ENCODE measurements at places on chromosomes 12 and 14. TPM values are rescaled to one million over a fixed set of nuclear protein-coding genes. Genes with fewer than 3 reads are reported as not detected.

Gene ACACB
- 11.1 TPM for total RNA-seq

Gene ST8SIA1
- not detected for total RNA-seq

GRCh38 chr14:82385048-82385447 is 851.4 kb upstream of the SEL1L start:
- no peak for DNase-seq
- H3K27ac ChIP-seq: no peak overlapping the region
- no peaks in the 10 kb centered on the region for H3K36me3 ChIP-seq
- H3K4me3 ChIP-seq: no peak overlapping the region

GRCh38 chr12:26680727-26681455 is 152.1 kb downstream of the ITPR2 start:
- DNase-seq: no peak
- no peaks in the 10 kb centered on the region for H3K27me3 ChIP-seq
- H3K4me3 ChIP-seq: no peak overlapping the region
- no peak overlapping the region for H3K27ac ChIP-seq
- no peaks in the 10 kb centered on the region for H3K4me1 ChIP-seq

Gene ACVRL1
- 2.5 TPM for total RNA-seq

Gene TGFB3
- total RNA-seq: 1.6 TPM

GRCh38 chr14:63896278-63896720 is 43.5 kb downstream of the SYNE2 start:
- peaks cover 14% of the 10 kb centered on the region for H3K4me1 ChIP-seq
- H3K27me3 ChIP-seq: no peaks in the 10 kb centered on the region
- H3K27ac ChIP-seq: peak overlapping the region; percentile 36
- no peaks in the 10 kb centered on the region for H3K36me3 ChIP-seq
- no peak overlapping the region for H3K4me3 ChIP-seq
- DNase-seq: peak; percentile 12

Gene LTBR
- total RNA-seq: 128 TPM

Gene IRAK3
- total RNA-seq: 0.12 TPM

DNA sequence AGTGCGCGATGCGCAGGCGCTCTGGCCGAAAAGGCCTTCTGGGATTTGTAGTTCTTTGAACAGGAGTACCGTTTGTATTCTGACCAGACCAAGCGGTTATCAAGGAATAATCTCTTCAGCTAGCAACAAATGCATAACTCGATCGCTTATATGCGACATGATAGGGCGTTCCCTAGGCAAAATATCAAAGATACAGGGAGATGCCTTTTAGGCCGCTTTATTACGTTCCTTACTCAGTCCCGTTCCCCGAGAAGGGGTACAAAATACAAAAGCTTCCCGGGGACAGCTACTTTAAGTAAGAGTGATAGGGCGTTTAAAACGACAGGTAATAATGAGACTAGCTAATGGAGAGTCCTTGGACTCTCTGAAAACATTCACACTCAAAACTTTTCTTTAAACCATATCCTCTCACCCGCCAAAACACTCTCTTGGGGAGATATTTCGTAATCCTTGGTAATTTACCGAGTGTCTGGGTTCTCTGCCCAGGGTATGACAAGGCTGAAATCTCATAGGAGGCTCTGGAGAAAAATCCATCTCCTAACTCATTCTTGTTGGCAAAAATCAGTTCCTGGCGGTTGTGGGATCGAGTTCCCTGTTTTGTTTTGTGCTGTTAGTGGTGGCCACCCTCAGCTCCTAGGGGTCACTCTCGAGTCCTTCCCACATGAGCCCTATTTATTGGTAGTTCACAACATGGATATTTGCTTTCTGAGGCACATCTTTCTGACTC is 412 bp upstream of the SNW1 start:
- no peak for DNase-seq
- 0 out of 2 replicates have a peak, but pooled peaks cover 6% of the 10 kb centered on the region for H3K36me3 ChIP-seq
- peak overlapping the region; percentile 92 for H3K4me3 ChIP-seq

GRCh38 chr12:47066278-47067025 is 13.0 kb upstream of the PCED1B start:
- no peaks in the 10 kb centered on the region for H3K36me3 ChIP-seq
- no peaks in the 10 kb centered on the region for H3K27me3 ChIP-seq
- no peak overlapping the region for H3K27ac ChIP-seq
- H3K4me1 ChIP-seq: no peaks in the 10 kb centered on the region
- DNase-seq: no peak
- no peak overlapping the region for H3K4me3 ChIP-seq

Gene PGAM5
- 98.3 TPM for total RNA-seq

DNA sequence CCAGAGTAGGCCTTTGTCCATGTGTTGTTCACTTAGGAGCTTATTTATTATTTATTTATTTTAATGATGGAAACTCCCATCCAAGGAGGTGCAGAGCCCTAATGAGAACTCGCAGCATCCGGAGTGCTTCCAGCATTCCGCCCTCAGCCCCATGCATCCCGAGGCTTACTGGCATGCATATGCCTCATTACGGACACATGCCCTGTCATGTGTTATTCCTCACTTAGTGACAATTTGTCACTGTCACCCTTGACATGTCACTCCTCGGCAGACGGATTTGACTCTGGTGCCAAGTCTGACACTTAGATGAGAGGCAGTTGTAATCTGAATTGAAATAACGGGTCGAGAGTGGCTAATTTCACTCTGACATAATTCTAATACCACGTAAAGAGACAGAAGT is 132.8 kb downstream of the VRK1 start:
- DNase-seq: no peak
- no peaks in the 10 kb centered on the region for H3K27me3 ChIP-seq
